ENCODE measurements at places on chromosomes 12 and 14. TPM values are rescaled to one million over a fixed set of nuclear protein-coding genes. Genes with fewer than 3 reads are reported as not detected.

- no peak for DNase-seq
Observed at GRCh38 chr12:99029511-99030271, 384.6 kb downstream of the APAF1 start.

Gene ESPL1
- total RNA-seq: 70.0 TPM

DNA sequence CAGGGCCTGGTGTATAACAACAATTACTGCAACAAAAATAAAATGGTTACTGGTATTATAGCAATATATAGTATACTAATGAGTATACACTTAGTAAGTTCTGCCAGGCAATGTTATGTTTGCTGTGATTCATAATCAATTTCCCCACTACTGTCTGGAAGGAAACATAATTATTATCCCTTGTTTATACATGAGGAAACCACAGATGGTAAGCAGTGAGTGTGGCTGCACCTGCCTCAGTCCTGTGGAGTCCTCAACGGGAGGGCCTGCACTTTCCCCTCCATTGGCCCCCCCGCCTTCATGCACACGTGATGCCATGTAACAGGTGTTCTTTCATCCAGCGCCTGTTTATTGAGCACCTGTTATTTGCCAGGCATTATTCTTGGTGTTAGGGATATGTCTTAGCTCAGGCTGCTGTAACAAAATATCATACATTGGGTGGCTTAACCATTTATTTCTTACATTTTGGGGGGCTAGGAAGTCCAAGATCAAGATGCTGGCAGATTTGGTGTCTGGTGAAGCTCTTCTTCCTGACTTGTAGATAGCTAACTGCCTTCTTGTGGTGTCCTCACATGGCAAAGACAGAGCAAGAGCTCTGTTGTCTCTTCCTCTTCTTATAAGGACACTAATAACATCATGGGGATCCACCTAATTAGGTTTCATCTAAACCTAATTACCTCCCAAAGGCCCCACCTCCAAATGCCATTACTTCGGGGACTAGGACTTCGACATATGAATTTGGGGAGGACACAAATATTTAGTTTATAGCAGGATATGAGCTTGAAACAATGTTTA is 59.5 kb upstream of the CHGA start:
- DNase-seq: no peak

- DNase-seq: peak; percentile 28
Observed at GRCh38 chr12:89350630-89351488, 1.4 kb downstream of the DUSP6 start.

DNA sequence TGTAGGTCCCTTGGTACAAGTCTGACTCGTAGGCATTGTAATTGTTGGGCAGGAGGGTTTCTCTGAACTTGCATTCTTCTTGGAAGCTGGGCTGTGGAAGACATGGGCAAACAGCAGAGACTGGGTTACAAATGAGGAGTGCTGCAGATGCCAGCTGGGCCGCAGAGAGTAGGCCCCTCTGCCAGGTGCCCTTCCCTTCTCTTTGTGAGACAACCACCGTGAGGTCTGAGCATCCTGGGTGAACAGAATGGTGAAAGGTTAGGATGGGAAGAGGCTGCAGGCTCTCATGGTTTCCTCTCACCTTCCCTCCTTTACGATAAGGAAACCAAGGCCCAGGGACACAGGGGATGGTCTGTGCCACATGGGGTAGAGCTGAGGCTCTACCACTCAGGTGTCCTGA is 11.3 kb downstream of the FGF6 start:
- no peak for DNase-seq

Gene RNASE7
- not detected for total RNA-seq

DNA sequence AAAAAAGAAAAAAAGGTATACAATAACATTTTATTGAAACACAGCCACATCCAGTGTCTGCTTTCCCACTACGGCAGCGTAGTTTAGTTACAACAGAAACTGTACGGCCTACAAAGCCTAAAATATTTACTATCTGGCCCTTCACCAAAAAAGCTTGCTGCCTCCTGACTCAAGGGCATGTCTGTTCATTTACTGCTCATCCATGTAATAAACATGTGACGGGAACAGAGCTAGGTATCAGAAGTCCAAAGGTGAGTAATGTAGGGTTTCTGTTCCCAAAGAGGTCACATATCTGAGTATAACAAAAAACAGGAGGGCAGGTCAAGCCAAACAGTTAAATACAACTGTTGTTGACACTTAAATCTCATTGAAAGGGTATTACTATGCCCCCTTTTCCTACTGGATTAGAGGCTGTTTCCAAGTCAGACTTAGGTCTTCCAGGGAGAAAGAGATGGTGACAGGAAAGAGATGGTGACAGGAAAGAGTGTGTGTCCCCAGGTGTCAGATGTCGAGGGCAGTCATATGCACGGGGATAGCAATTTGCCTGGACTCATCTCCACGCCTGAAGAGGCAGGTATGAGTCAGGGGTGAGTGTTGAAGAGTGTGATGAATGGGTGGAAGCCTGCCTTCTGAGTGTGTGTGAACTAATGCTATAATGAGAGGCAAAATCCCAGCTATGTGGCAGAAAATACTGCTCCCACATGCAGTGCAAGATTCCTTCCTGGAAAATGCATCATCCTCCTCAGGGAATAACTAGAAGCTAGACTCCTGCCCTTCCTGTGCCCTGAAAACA is 77.7 kb downstream of the MAP3K9 start:
- DNase-seq: no peak

DNA sequence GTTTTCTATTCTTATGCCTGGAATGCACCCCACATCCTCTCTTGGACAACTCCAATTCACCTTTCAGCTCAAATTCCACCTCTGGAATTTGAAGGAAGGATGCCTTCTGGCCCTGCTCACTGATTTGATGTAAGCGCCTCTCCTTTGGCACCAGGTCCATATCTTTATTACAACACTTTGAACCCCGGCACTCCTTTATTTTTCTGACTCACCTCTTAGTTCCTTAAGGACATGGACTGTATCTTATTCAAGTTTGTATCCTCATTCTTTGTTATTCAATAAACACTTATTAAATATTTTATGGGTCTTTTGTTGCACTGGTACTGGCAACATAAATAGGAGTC is 3.1 kb downstream of the GALC start:
- DNase-seq: no peak

- DNase-seq: no peak
Observed at GRCh38 chr14:92786427-92786756, 7.7 kb upstream of the GOLGA5 start.

GRCh38 chr12:57893431-57894353 is 47.2 kb upstream of the CTDSP2 start:
- no peak for DNase-seq

Data from activated CD4-positive, alpha-beta memory T cell treated with anti-CD3 and anti-CD28 coated beads for 36 hours (primary cell).